ENCODE measurements at places on chromosomes 1 and 21.

GRCh38 chr21:14312871-14313270 is 70.1 kb downstream of the HSPA13 start:
- no peak for DNase-seq

- no peak for DNase-seq
These were observed 1.7 kb downstream of the SLC50A1 start for GRCh38 chr1:155137154-155137949.

DNA sequence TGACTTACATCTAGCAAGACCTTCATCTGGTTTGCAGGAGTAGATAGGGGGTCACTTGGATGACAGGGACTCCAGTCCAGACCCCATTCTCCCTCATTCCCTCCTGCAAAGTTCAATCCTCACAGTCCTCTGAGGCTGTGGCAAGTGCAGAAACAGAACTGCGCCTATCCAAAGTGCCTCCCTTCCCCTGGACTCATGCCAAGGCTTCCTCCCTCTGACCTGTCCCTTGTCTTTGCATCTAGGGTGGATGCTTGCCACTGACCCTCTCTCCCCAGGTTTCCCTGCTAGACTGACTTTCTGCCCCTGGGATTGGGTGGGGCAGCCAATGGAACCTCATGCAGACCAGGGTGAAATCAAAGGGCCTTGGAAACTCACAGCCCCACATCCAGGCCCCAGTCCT is 18.7 kb downstream of the PRAMEF1 start:
- DNase-seq, result no peak

- DNase-seq, result no peak
These were observed 52.2 kb downstream of the KCNC4 start for GRCh38 chr1:110262296-110262695.

DNA sequence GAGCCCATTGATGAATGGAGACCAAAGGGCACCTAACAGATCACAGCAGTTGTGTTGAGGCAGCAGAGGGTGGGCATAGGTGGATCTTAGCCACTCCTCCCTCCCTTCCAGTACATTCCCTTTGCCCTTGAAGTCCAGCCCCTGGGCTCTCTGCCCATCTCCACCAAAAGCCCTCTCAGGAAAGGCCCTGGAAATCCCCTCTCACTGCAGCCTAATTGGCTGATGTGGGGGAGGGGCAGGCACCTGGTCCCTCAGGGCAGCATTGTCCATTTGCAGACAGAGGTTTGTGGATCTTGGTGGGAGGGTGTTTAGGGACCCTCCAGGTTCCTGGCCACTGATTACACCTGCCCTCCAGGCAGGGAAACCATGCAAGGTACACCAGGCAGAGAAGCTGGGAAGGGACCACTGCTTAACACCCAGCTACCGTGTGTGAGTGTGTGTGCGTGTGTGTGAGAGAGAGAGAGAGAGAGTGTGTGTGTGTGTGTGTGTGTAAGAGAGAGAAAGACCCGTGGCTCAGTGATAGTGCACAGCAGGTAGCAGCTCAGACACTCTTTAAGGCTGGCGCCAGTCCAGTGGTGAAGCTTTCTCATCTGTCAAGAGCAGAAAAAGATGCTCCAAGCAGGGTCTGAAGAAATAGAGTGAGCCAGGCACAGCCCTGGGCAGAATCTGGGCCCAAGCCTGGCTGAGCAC is 71.1 kb downstream of the MATN1 start:
- DNase-seq, result no peak

DNA sequence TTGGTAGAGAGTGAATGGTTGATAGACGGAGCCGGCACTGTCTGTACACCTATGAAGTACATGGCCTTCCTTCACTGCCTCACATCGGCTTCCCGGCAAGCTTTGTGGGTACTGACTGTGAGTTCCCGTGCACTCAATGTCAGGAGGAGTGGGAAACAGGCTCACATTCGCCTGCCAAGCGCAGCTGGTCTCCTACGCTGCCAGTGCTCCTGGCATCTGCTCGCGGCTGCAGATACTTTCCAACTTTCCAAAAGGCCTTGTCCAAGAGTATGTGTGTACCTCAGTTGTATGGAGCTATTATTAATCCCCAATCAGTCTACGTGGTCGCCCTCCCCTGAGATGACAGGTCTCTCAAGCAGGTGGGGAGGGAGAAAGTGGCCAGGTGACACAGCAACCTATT is 180.8 kb downstream of the ZSCAN20 start:
- DNase-seq, result no peak

DNA sequence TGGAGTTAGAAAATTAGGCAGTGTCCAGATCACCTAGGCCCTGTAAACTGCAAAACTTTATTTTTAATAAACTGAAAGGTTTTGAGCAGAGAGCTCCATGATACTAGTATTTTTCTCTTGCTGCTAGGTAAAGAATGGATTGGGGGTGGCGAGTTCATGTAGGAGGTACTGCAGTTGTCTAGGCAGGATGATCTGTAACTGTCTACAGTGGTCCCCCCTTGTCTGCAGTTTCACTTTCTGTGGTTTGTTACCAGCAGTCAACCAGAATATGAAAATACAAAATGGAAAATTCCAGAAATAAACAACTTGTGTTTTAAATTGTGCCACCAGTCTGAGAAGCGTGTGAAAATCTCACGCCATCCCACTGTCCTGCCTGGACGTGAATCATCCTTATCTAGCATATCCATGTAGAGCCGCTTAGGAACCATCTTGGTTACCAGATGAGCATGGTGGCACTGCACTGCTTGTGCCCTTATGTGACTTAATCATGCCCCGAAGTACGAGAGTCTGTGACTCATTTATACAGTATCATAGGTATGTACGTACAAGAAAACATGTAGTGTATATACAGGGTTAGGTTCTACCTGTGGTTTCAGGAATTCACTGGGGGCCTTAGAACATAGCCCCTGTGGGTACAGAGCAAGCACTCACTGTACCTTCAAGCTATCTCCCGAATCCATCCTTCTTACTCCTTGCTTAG is 94.2 kb downstream of the AHCTF1 start:
- no peak for DNase-seq

- DNase-seq, result no peak
These were observed 212.4 kb downstream of the GPATCH2 start for GRCh38 chr1:217418269-217419193.

DNA sequence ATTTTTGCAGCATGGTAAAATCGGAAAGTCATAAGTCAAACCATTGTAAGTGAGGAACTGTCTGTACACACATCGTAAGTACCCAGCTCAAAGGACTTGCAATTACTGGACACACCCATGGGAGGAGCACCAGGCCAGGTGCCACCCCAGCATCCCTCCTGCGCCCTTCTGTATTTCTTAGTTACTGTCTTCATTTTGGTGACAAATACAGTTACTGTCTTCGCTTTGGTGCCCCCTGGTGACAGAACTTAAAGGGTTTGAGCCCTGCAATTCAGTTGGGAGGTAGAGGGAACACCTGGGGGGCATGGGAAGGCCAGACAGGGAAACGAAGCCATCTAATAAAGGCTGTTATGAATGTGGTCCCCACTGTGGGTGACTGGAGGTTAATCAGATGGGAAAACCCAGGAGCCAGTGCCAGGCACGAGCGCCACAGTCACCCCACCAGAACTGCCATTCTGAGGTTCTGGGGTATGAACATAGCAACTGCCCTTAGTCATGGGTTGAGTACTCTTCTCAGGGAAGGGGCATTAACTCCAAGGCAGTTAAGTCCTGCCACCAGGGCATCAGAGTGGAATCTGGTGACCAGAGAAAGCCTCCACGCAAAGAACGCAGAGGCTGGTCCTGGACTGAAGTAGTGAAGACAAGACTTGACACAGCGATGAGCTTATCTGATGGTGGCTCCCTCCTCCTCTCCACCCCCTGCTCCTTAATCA is 612.9 kb downstream of the PTPRU start:
- DNase-seq, result no peak

DNA sequence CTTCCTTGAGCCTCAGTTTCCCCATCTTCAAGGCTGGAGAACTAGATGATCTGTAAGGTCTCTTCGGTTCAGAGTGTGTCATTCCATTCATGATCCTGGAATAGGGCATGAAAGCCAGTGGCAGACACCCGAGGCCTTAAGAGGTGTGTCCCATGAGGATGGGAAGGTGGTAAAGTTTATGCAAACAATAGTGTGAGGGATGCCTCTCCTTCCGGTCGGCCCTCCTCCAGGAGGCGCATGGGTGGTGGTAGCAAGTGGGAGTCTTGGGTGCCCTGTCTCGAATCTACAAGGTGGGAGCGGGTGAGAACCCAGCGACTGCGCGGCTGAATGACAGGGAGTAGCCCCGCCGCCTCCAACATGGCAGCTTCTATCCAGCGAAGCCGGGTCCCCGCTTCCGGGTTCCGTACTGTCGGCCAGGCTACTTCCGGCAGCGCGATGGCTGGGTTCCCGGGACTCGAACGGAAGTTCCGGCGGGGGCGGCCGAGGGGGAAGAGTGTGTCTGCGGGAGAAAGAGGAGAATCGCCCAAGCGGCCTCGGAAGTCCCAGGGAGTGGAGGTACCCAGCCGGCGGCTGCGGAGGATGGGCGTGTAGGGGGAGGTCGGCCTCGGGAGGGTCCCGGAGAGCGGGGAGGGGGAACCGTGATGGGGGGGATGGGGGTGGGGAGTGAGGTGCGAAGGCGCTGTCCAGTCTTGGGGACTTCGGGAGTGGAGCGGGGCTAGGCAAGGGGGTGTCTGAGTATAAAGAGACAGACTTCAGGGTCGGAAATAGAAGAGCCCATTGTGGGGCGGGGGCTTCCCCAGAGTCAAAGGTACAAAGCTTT is at the start of gene LYPLA2:
TSS of gene LYPLA2 (plus strand) at position 450 of the 820 bp plus-strand sequence. CDS start 1,538 bp downstream, outside the sequence.
- DNase-seq, result peak; percentile 78
